Activated T-cell treated with anti-CD3 and anti-CD28 coated beads, Interleukin-2, amount 50 U/mL, for 4 hours (primary cell): ENCODE measurements at places on chromosomes 7 and 10.

DNA sequence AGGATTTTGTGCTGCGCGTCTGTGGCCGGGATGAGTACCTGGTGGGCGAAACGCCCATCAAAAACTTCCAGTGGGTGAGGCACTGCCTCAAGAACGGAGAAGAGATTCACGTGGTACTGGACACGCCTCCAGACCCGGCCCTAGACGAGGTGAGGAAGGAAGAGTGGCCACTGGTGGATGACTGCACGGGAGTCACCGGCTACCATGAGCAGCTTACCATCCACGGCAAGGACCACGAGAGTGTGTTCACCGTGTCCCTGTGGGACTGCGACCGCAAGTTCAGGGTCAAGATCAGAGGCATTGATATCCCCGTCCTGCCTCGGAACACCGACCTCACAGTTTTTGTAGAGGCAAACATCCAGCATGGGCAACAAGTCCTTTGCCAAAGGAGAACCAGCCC, 3.3 kb downstream of the PIK3CG start:
- DNase-seq: no peak

DNA sequence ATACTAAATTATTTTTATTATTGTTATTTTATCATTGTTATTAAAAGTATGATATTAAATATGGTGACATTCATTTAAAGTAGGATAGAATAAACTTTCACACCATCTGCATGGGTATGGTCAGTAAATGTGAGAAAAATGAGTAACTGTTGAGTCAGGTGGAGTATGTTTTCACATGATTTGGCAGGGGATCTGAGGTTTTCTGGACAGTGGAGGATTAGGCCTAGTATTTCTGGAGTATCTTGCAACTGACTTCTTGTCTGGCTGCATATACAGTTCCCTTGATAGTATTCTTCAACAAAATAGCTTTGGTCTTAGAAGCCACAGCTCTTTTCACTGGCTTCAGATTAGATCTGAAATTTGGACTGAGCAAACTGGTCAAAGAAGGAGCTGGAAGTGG, 54.5 kb downstream of the GBF1 start:
- no peak for DNase-seq

DNA sequence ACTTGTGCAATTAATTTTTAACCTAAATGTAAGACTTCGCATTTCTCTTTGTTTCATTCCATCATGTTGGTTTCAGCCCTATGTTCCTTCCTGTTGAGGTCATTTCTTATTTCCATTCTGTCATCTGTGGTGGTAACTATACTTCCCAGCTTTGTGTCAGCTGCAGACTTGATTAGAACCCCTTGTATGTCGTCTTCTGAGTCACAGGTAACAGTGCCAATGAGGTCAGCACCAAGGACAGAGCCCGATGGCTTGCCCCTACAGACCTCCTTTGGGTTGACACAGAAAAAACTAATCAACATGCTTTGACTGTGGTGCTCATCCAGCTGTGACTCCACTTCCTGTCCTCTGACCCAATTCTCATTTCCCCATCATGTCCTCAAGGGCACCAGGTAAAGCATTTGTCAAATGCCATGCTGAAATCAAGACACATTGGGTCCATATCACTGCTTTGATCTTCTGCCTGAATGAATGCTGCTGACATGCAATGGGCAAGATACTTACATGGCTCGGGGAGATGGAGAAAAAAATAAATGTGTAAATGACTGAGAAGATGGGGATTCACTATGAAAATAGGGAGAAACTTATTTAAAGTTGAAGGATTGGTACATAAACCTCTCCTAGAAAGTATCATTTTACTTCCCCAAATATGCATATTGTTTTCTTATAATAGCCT, 25.6 kb upstream of the CRTAC1 start:
- no peak for DNase-seq

- DNase-seq: no peak
These were observed 650.5 kb upstream of the MKI67 start for GRCh38 chr10:128776673-128777252.

- DNase-seq: no peak
These were observed 78.4 kb downstream of the CARD11 start for GRCh38 chr7:2965301-2965700.

DNA sequence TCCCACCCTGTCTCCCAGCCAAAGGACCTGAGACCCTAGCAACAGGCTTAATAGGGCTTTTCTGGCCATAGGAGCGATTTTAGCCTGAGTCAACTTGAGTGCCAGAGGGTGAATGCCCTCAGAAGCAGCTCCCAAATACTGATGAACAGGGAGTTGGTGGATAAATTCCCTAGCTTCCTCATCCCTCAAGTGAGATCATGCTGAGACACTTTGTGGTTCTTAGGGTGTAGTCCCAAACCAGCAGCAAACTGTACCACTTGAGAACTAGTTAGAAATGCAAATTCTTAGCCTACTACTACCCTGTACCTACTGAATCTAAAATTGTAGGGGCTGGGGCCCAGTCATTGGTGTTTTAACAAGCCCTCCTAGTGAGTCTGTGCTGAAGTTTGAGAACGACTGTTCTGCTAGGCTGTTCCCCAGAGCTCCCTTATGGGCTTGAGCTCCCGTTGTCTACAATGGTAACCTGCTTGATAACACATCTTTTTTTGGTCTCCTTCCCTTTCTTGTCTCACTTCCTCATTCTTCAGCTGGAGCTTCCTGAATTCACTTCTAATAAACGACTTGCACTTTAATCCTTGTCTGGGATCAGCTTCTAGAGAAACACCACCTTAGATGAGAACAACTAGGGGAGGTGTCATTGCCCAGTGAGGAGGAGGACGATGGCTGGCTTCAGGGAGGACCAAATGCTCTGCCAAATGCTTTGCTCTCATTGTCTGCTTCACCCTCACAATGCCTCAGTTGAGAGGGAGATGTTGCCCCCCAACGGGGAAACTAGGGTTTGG, 18.2 kb upstream of the CDH23 start:
- DNase-seq: no peak

DNA sequence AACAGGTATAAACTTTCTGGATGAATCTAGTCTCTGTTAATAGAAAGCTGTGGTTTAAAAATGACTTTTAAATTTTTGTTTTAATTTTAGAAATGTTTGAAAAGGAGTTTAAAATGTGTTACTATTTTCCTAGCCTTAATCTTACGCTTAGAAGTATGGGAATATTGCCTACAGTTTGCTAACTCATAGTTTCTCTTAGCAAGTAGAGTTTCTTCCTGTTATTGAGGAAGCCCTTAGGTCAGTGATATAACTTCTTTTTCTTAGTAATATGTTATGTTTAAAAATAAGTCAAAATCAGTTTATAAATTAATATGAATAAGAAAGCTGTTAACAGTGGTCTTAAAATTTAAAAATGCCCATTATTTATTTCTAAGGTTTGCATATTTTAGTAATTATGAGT, 3.1 kb downstream of the STARD3NL start:
- DNase-seq: no peak

DNA sequence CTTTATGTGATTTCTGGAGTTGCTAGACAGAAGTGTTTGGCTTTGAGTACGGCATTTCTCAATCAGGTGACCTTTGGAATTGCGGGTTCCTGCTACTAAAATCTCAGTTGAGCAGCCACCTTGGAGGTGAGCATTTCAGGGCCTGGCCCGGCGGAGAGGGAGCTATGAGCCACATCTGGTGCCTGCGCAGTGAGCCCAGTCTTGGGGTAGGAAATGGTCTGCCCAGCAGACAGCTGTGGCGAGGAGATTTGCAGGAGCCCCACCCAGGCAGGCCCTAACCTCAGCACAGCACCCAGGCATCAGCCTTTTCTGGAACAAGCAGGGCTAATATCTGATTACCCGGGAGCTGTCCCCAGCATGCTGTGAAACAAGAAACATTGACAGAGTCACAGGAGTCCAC, 547.9 kb upstream of the FOXK1 start:
- DNase-seq: no peak

DNA sequence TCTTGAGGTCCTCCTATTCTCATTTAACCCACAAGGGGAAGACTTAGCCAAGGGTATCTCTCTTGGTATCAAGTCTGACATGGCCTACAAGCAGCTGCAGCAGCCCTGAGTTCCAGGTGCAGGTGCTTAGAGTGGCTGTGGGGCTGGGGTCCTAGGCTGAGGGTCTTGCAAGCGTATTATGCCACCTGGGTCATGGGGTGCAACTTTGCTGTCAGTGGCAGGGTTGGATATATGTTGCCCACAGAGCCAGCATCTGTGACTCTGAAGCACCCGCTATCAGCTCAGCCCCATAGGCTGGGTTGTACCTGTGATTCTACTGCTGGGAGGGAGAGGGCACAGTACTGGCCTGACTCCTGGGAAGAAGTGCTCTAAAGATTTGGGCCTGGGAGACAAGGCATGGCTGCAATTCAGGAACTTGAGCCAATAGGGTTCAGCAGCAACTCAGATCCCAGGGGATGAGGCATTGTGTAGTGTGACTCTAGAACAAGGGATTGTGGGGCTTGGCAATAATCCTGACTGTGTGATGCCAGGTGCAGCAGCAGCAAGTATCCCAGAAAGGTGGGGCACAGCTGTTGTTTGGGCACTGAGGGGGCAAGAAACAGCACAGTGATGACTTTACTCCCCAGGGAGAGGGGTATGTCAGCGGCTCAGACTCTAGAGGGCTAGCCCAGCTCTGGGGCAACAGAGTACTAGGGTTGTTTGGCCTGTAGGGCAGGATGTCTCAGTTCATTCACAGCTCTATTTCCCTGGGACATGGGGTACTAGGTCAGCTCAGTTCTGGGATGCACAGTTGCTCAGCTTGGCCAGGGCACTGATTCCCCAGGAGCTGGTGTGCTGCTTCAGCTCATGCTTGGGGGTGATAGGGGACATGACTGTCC, 41.4 kb downstream of the NEURL1 start:
- no peak for DNase-seq

- no peak for DNase-seq
These were observed 5.1 kb upstream of the PCGF5 start for GRCh38 chr10:91215384-91215783.

DNA sequence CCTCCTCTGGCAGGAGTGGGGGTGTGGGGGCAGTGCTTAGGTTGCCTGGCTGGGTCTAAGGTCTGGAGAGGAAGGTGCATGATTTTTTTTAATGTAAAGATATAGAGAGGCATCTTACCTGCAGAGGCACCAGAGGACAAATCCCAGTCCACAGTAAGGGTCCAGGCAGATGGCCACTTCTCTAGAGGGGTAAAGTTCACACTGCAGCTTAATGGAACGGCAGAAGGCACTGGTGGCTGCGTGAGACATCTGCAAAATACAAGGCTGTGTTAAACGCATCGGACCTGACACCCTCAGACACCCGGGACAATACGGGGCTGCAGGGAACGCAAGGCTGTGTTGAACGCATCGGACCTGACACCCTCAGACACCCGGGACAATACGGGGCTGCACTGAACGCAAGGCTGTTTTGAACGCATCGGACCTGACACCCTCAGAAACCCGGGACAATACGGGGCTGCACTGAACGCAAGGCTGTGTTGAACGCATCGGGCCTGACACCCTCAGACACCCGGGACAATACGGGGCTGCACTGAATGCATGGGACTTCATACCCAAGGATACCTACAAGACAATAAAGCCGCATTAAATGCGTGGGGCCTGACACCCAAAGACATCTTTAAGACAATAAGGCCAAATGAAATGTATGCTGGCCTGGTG, 206.0 kb downstream of the ZMYND11 start:
- no peak for DNase-seq

DNA sequence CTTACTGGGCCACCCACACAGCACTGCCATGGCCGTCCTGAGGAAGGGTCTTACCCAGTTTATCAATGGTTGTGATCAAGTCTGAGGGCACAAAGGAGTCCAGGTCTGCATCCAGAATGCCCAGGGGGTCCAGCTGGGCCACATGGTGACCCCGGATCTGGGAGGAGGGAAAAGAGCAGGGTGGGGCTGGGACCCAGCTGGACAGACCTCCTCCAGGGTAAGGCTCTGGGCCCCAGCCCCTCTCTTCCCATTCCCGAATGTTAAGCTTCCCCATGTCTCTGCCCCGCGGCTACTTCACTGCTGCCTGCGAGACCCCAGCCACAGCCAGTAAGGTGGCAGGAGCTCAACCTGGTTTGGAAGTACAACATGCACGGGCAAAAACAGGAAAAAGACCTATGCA, 9.5 kb downstream of the OGDHL start:
- DNase-seq: no peak

DNA sequence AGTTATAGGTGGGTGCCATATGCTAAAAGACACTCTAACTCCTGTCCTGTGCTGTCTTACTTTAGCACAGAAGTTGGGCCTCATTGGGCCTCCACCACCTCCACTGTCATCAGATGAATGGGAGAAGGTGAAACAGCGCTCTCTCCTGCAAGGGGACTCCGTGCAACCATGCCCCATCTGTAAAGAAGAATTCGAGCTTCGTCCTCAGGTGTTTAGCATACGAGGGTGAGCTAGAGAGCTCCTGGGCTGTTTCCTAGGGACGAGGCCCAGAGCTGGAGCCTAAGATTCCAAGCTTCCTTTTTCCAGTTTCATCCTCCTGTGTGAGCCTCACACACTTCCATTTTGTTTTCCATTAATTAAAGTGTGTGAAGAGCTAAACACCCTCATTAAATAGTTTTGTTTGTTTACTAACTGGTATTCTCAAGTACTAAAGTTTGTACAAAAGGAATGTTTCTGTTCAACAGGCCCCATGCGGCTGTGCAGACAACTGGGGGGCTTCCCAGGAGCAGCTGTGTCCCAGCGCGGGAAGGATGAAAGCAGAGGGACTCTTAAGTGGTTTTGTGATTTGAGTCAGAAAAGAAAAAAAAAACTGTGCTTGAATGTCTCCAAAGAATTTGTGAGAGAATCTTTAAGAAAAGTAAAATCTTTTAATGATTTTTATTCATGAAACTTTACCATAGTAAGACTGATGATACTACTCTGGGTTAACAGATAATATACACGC, 14.1 kb downstream of the RNF32 start:
- DNase-seq: no peak

GRCh38 chr7:31079126-31079823, 27.2 kb downstream of the ADCYAP1R1 start:
- no peak for DNase-seq

DNA sequence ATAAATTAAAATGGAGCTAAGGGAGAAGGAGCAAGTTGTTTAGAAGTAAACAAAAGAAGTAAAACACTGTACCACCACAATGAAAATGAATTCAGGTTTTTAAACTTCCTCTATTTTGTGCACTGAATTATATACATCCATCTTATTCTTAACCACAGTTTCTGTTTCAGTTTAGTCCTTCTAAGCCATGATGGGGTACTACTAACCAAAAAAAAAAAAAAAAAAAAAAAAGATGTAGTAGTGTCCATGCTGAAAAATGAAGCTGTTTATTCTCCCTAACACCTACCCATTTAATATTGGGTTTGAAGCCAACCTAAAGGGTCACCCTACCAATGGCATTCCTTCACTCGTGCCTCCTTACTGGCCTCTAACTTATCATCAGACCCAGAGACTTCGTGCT, 3.4 kb upstream of the BMPR1A start:
- no peak for DNase-seq

DNA sequence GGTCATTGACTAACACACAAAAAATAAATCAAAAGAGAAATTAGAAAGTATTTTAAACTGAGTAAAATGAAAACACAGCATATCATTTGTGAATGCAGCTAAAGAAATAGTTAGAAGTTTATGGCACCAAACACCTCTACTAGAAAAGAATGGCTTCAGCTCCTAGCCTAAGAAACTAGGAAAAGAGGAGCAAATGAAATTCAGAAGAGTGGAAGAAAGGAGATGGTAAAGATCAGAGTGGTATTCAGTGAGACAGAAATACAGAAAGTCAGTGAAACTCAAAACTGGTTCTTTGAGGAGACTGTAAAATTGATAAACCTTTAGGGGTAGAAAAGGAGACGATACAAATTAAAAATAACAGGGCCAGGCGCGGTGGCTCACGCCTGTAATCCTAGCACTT, 2.7 kb downstream of the EXOC6 start:
- no peak for DNase-seq
